ENCODE measurements at places on chromosomes 4 and X.

DNA sequence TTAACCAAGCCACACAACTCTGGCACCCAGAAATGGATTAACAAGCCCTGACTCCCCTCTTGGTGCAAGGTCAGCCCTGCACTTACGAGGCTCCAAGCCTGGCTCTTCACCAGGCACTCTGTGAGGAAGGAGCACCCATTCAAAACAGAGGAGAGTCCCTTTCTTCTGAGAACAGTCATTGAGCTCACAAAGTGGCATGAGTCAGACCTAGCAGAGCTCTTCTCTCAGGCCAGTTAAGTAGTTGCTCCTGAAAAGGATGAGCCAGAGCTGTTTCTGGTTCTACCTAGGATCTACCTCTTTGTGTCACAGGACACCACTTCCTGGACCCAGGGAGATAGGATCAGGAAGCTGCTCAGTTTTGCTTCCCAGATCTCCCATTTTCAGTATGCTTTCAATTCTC, 48.2 kb downstream of the EVC2 start:
- DNase-seq: no peak

- DNase-seq: no peak
Observed at GRCh38 chr4:4311193-4311592, 21.1 kb downstream of the ZBTB49 start.

DNA sequence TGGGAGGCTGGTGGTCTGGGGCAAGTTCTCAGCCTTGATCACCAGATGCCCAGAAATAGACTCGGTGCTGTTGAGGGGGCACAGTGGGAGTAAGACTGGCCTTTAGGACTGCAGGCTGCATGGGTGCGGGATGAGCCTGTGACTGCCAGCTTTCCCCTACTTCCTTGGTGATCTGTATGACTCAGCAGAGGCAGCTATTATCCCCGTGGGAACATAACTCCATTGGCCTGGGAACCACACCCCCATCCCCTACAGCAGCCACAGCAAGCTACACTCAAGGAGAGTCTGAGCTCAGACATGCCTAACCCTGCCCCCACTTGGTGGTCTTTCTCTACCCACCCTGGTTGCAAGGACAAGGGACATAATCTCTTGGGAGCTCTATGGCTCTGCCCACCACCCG, 20.6 kb downstream of the CLIC2 start:
- DNase-seq: no peak

- DNase-seq: no peak
Observed at GRCh38 chrX:146907391-146908240, 93.1 kb upstream of the CXorf51A start.

DNA sequence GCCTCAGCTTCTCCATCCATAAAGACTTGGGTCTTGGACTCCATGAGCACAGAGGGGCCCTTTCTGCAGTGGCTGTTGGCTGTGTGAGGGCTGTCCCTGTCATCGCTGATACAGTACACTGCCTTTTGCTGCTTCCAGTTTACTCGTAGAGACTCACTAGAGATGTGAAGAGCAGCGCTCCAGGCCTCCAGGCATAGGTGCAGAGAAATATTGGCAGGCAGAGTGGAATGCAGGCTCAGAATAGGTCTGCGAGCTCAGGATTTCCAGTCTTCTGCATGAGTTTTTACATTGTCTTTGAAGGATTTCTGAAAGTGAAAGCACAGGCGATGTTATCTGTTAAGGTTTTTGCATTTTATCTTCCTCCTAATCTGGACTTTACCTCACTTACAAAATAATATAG, 97.4 kb downstream of the AASDH start:
- DNase-seq: no peak
